ENCODE measurements at places on chromosomes 3 and 15. TPM values are rescaled to one million over a fixed set of nuclear protein-coding genes. Genes with fewer than 3 reads are reported as not detected.
A peak's percentile ranks its signal among the peaks of the same experiment; 100 is the strongest.

DNA sequence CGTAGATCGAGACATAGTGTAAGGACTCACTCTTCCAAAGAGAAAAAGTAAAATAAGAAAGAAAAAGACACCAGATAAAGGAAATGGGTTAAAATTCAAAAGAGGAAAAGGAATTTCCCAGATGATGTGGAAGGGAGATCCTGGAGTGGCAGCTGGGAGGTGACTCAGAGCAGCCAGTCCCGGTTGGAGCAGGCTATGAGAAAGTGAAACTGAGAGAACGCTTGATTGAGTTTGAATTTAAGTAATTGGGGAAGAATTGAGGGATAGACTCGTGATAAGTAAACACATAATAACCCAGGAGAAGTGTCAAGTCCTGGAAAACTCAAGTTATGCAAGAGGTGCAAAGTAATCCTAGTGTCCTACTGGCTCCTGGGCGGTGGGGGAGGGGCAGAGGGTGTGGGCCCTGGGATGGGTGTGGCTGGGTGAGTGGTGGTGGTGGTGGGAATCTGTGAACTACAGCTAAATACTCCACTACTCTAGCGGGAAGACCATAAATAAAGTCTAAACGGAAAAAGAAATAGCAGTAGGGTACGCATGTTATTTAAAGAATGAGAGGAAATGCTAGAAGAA, 1.2 kb downstream of the PRR20G start:
- DNase-seq: peak; percentile 78

DNA sequence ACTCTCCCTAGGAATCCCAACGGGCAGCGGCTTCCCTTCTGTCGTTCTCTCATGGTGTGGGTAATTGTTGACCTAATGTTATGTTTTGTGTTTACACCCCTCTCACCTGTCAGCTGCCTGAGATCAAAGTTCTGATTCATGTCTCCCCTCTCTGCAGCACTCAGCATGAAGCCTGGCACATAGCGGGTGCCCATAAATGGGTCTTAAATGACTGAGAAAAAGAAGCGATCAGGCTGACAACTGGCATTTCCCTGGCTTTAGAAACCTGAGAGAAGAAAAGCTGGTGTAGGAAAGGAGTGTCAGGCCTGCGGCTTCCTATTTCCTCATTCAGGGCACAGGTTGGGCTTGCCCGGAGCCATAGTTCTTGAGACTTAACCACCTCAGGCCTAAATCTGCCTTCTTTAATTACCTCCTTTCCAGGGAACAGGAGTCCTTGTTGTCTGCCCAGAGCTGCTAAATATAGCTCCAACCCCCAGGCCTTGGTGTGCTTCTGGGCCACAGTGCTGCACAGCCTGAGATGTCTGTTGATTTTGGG, 31.8 kb downstream of the LPP start:
- no peak for DNase-seq

DNA sequence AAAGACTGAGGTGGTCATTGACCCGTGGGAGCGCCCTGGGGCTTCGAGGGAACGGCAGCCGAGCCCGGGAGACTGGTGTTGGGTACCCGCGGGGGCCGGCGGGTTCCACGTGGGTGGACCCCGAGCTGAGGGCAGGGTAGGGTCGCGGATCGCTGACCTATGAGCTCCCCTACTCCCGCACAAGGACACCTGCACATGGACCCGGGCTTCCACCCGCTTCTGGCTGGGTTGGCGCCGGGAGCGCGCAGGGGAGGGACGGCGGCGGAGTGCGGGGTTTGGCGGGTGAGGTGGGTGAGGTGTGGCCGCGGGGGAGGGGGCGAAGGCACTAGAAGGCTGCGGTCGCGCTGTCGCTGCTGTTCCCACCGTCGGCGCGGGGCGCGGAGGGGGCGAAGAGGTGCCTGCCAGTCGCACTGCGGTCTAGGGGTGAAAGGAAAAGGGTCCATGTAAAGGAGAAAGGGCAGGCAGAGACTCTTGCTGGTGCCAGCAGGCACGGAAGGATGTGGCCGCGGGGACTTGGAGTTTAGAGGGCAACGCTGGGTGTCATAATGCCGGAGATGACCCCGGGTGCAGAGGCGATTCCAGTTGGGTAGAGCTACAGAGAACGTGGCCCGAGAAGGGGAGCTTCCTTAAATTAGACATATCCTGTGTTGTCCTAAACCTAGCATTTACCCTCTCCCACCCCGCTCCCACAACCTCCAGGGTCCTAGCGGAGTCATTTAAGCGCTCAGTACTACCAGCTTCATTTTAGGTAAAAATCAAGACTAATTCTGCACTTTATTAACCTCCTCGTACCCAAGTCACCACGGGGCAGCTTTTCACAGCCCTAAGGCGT, 245.9 kb upstream of the TOPAZ1 start:
- DNase-seq: no peak

DNA sequence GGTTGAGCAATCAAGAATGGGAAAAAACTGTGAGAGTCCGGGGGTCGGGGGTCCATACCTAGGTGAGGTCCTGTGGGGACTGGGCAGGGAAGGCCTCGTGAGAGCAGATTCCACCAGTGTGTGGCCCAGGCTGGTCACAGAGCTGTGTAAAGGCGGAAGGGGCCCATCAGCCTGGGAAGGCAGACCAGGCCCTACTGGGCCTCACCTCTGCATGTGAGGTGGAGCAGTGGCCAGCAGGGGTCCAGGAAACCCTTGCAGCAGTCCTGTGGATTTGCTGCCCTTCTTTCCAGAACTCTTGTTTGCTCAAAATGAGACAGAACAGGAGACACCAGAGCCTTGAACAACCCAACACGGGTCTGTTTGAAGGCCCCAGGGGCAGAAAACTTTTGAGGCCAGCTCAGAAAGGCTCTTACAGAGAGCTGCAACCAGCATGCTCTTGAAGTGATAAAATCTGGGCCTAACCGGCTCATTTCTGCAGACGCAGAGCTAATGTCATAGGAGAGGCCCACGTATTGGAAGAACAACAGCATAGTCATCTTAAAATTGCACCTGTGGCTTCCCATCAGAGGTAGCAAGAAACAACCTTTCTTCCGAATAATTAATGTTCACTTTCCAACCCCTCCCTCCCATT, 30.3 kb upstream of the HHATL start:
- no peak for DNase-seq

- DNase-seq: no peak
These were observed 331.4 kb upstream of the GOLIM4 start for GRCh38 chr3:168427156-168427555.

DNA sequence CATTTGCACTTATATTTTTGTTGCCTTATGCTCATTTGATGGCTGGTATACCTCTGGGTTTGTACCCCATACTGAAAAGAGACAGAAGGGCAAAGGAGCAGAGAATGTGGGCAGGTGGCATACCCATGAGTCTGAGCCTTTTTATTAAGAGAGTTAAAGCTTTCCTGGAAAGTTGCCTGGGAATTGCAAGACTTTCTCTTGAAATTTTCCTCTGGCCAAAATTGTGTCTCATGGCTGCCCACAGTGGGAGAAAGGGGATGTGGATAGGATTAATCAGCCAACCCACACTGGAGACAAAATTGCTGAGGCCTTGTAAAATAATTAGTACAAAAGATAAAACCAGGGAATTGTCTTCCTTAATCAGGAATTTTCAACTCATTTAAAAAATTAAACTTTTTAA, 8.2 kb upstream of the NMD3 start:
- no peak for DNase-seq

- DNase-seq: no peak
These were observed 1.5 kb downstream of the UBE2Q2 start for GRCh38 chr15:75844629-75845335.

Gene SUCLG2
- 75.2 TPM for total RNA-seq

Gene MED12L
- 0.12 TPM for total RNA-seq

Gene MAGEL2
- not detected for total RNA-seq

Gene USP3
- total RNA-seq: 27.7 TPM

Gene SEMA3G
- 0.07 TPM for total RNA-seq
